Stimulated activated CD8-positive, alpha-beta memory T cell treated with anti-CD3 and anti-CD28 coated beads, Interleukin-4, amount 100 ng/mL, for 1 hour (primary cell): ENCODE measurements at places on chromosomes 4 and X.
A peak's percentile ranks its signal among the peaks of the same experiment; 100 is the strongest.

DNA sequence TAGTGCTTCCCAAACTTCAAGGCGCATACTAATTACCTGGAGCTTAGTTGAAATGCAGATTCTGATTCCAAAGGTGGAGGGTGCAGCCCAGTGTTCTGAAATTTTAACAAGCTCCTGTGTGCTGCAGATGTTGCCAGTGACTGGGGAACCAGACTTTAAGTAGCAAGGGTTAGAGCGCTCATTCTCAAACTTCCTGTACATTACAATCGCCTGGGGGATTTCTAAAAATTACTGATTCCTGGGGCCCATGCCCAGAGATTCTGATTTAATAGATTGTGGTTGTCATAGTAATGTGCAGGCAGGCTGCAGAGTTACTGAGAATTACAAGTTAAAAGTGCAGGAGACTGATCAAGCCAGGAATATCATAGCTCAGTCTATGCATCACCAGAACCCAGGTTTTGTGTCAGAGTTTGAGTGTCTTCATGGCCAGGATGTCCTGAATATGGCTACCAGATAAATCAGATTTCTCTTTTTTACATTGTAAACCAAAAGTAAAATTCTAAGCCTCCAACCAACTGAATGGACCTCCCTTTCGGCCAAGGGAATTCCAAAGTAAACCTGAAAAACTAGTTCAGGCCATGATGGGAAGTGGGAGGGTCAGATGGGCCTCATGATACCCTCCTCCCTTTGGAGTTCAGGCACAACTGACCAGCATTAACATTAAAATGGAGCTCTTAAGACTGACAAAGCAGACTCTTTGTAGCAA, 121.6 kb downstream of the ATXN3L start:
- no peak for DNase-seq

GRCh38 chr4:124694946-124695598, 17.5 kb downstream of the ANKRD50 start:
- no peak for DNase-seq

- no peak for DNase-seq
Measured at GRCh38 chr4:139978692-139979091, 175.3 kb downstream of the MAML3 start.

DNA sequence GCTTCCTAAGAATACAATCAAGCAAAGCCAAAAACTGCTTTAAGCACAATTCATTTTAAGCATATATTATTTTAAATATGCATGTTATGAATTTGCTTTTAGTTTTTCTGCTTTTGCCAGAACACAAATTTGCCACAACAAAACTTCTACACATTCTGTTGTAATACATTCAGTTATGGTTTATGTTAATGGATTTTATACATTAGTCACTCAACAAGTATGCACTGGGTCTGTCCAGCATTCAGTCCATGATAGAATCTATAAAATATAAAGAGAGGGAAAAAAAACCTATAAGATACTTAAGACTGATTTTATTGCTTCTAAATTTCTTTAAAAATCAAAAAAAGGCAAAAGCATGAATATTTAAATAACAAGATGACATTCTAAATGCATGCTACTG, 22.2 kb downstream of the IQCM start:
- no peak for DNase-seq

GRCh38 chr4:36313301-36313700, 31.9 kb downstream of the DTHD1 start:
- DNase-seq = no peak

- DNase-seq = no peak
Measured at GRCh38 chr4:169416997-169417396, 146.2 kb upstream of the SH3RF1 start.

DNA sequence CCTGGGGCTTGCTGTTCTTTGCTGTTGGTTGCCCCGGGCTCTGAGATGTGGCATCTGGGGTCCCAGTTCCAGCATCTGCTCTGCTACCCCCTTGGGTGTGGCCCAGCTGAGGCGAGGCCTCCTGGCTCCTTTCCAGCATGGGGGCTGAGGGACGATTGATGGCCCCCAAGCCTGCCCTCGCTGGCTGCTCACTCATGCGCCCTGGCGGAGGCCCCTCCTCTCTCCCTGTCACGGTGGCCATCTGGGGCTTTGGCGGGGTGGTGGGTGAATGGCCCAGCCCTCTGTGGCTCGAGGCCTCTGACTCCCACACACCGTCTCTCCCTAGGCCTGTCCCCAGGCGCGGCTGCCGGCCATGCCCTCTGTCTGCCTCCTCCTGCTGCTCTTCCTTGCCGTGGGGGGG, 1.8 kb downstream of the PLXNA3 start:
- DNase-seq = no peak

GRCh38 chr4:125956276-125956675, 641.5 kb downstream of the FAT4 start:
- no peak for DNase-seq

GRCh38 chr4:15976456-15977447, 13.8 kb upstream of the FGFBP2 start:
- DNase-seq = no peak

DNA sequence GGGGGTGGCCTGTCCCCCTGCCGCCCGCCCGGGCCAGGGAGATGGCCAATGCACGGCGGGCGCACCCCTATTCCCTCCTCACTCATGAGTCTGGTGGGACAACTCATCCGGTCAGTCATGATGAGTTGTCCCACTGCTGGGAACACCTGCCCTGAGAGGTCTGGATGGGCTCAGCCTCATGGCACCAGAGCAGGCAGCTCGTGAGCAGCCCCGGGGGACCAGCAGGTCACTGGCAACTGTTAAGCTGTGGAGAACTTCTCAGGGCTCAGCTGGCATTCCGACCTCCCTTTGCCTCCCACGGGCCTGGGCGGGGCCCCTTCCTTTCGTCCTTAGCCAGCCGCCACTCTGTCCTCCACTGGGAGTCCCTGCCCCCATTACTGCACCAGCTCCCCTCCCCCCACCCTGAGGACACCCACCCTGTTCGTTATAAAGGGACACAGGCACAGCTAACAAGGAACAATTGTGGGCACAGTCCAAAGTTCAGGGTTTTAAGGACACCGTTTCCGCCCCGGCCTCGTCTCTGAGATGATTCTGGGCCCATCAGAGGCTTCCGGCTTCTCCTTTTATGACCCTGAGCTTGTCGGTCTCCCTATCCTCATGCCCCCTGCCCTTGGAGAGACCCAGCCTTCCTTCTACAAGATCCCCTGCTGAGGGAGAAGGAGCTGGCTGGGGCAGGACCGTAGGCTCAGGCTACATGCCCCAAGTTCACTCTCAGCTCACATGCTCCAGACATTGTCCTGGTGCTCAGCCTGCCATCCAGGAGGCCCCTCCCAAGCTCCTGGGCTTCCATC, 14.6 kb upstream of the KIAA0232 start:
- no peak for DNase-seq

DNA sequence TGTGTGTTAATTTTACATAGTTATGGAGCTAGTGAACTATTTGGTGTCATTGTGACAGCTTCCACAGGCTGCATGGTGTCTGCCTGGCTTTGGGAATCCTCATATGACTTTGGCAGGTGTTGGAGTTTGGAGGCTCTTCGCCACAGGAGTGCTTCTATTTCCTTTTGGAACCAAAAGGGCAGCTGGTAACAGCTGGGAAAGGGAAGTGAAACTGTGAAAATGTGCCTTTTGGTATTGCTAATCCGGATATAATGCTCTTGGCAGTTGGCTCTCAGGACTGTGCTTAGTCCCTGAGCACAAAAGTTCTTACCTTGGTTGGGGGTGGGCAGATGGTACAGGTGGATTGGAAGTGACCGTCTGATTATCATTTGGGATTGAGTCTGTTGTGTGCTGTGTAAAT, 18.1 kb downstream of the OFD1 start:
- DNase-seq = no peak

DNA sequence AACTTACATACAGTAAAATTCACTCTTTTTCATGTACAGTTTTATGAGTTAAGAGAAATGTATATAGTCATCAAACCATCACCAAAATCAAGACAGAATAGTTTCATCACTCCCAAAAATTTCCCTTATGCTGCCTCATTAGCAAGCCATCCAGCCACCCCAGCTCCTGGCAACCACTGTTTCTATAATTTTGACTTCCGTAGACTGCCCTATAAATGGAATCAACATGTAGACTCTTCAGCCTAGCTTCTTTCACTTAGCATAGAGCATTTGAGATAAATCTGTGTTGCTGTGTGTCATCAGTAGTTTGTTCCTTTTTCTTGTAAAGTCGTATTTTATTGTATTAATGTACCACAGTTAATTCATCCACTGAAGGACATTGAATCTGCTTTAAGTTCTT, 23.2 kb downstream of the HDX start:
- no peak for DNase-seq

DNA sequence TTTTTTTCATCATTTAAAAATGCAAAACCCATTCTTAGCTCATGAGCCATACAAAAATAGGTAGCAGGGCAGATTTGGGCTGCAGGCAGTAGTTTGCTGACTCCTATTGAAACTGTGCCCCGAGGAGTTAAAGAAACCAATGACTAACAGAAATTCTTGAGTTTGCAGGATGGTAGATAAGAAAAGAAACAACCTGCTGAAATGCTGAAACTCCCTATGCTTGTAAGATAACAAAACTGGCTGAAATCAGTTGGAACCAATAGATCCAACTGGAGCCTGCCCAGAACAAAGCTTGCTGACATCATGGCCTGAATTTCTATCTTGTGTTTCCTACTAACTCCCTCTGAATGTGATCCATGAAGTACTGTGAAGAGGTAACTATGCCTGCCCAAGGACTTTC, 68.6 kb downstream of the ANOS1 start:
- no peak for DNase-seq

DNA sequence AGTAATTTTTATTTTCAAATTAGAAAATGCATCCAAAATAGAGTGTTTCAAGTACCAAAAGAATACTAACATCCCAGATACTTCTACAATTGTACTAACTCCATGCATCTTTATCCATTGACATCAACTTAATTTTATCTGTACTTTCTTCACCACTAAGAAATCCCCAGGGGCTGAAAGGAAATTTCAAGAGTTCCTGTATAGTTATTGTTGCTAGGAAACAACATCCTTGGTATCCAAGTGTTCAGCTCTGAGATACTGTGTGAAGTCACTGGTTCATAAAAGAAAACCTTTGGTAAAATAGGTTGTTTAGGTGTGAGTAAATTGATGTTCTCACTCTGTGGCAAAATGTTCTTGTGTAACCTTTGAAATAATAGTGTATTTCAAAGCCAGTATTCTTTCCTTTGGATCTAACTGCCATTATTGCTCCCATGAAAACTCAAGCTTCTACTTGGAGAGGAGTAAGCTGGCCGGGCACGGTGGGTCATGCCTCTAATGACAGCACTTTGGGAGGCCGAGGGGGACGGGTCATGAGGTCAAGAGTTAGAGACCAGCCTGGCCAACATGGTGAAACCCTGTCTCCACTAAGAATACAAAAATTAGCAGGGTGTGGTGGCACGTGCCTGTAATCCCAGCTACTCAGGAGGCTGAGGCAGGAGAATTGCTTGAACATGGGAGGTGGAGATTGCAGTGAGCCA, 72.9 kb downstream of the COMMD8 start:
- DNase-seq = no peak

DNA sequence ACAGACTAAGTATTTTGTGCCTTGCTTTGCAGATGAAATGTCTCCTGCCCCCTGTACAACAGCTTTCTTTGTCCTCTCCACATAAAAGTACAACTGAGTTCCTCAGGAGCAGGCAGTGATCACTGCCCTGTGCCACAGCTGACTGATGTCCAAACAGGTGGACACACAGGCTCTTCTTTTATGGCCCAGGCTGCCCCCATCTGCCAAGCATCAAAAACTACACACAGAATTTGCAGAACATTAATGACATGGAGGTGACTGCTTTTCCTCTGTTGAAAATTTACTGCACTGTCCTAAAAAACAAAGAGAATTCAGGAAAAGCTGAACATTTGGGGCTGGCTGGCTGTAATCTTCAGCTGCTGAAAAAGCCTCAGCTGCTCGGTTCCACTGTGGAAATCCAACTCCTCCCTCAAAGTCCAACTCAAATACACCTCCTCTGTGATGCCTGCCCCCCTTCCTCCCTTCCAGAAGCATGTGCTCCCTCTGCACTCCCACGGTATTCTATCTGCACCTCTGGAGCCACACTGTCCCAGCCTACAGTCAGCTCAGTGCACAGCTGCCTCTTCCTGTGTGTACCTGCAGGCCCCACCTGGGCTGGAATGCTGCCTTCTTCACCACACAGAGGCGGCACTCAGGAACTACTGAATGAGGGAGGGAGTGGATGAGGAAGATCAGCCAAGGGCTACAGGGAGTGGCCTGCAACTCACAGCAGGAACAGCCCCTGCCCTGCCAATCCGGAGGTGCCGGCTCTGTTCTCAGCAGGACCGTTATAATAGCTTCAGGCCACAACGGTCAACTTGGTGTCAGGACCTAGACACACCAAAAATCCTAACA, 10.3 kb downstream of the AFAP1 start:
- DNase-seq = no peak

DNA sequence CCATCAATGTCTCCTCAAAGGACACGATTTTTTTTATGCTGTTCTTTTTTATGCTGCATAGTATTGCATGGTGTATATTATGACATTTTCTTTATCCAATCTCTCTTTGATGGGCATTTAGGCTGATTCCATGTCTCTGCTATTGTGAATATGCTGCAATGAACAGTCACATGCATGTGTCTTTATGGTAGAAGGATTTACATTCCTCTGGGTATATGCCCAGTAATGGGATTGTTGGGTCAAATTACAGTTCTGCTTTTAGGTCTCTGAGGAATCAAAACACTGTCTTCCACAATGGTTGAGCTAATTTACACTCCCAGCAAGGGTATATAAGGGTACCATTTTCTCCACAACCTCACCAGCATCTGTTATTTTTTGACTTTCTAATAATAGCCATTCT, 113.9 kb downstream of the GRIA3 start:
- no peak for DNase-seq

GRCh38 chr4:8192748-8193738, 6.0 kb upstream of the SH3TC1 start:
- DNase-seq = no peak

DNA sequence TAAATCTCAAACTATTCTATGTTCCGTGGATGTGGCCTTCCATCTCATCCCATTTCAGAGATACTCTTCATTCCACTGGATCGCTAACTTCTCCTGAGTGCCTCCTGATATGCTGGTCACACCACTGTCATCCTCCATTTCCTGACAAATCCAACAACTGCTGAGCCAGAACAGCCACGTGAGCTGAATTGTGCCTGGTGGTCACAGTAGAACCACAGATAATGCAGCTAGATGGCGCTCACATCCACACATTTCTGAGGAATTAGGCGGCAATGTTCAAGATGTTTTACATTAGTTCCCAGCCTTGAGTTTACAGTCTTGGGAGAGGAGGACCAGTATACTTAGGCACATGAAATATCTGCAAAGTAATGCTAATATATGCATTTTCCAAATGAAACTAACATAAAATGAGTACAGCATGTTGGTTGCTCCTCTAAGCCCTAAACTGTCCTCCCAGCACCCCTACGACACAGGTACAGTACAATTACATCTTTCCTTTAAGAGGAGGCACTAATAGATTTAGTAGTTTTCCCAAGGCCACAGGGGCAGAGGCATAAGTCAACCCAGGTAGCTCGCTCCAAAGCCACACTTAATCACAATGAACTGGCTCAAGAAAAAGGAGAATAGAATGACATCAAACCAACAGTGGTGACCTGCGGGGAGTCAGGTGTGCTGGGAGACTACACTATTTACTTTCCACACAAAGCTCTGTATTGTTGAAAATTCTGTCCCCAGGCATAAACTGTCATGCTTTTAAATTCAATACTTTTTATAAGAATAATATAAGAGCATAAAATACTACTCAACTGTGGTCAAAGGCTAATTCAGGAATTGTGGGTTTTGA, 134.2 kb downstream of the CHIC2 start:
- peak; percentile 16 for DNase-seq
